ENCODE measurements at places on chromosomes 6 and 20.

GRCh38 chr6:109008054-109008453 lies 86.6 kb downstream of the SESN1 start:
- no peak for DNase-seq

DNA sequence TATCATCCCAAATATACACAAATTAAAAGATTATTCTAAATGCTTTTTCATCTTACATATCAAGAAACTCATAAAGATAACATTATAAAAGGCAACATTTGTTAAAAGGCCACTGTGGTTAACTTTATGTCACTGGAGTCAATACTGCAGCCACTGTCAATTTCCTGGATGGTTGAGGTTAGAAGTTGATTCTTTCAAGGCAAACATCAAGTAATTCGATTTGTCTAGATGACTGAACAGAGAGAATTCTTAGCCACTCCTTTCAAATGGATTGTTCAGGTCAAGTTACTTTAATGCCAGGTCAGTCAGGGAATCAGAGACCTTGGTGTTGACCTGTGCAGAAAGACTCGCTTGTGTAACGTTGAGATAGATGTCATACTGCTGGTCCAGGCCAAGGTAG lies 44.4 kb upstream of the SIM1 start:
- no peak for DNase-seq

DNA sequence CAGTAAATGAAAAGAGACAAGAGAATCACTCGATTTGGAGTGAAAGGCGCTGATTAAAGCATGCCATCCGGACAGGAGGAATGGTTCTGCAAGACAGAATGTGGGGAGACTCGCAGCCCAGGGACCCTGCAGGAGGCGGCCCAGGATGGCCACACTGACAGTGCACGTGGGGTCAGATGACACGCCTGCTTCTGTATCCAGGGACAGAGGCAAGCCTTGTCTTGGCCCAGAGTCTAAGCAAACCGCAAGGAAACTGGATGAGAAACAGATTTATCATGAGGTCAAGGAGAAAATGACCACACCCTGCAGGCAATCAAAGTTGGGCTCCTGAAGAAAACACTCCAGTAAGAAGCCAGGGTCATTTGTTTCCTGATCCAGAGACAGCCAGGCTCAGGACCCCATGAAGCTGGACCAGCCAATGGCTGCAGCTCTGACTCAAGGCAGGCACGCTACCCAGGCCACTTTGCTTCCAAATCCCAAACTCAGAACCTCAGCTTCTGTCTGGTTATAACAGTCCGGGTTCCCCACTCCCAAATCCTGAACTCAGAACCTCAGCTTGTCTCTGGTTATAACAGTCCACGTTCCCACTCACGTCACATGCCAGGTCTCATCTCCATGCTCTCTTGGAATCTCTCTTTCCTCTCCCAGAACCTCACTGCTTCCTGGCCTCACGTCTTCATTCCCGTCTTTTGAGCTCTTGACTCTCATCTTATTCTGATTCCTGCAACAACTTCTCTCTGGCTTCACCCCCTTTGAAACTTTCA lies 144.9 kb upstream of the THBS2 start:
- no peak for DNase-seq

DNA sequence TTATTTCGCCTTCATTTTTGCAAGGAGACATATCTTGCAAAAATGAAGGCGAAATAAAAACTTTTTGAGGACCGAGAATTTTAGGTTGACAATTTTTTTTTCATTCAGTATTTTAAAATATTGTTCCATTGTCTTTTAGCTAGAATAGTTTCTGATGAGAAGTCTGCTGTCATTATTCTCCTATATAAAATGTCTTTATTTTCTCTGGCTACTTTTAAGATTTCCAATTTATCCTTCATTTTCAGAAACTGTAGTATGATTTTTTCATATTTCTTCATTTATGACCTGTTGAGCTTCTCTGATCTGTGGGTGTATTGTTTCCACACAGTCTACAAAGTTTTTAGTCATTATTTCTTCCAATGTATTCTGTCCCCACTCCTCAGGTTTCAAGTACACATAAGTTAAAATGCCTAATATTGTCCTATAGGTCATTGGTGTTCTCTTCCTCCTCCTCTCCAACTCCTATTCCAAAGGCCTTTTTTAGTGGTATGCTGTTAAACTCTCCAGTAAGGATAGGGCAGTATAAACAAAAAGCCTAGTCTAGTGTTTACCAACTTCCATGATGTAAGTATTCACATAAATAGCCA lies 15.7 kb downstream of the AHI1 start:
- no peak for DNase-seq

- no peak for DNase-seq
Measured at GRCh38 chr6:22411376-22412105, 114.7 kb upstream of the PRL start.

DNA sequence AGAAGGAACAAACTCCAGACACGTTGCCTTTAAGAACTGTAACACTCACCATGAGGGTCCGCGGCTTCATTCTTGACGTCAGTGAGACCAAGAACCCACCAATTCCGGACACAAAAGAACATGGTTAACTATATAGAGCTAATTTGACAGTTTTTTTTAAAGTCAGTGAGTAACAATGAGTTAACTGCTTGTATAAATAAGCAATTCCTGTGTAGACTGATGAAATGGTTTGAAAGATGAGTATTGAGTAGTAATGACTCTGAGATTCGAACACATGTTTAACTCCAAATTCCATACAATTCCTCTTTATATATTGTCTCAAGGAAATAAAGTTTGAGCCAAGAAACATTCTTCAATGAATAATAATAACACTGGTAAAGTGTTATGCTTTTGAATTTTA lies 478.0 kb downstream of the MMUT start:
- DNase-seq, result no peak

- peak; percentile 63 for DNase-seq
Measured at GRCh38 chr6:152124429-152125074, 317.1 kb downstream of the ESR1 start.

DNA sequence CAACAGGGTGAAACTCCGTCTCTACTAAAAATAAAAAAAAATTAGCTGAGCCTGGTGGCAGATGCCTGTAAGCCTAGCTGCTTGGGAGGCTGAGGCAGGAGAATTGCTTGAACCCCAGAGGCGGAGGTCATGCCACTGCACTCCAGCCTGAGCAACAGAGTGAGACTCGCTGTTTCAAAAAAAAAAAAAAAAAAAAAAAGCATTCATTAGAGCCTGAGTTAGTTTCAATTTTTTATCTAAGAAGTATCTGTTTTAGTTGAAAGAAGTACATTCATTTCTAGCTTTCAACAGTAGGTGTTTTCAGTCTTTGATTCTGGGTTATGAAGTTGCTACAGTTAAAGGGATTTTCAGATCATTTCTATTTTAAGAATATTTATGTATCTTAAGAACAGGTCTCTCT lies 42.2 kb downstream of the ZNF292 start:
- no peak for DNase-seq

DNA sequence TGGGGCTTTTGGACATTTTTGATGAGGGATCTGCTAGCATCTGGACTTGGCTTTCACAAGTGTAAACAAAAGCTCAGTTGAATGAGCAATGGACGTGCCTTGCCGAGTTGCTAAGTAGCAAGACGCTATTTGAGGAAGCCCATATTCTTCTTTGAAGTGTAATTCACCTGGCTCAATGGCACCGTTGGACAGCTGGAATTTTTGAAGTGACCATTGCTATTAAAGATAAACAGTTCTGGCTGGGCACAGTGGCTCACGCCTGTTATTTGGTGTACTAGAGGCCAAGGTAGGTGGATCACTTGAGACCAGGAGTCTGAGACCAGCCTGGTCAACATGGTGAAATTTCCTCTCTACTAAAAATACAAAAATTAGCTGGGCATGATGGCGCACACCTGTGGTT lies 88.8 kb upstream of the SOX4 start:
- DNase-seq, result no peak

- no peak for DNase-seq
Measured at GRCh38 chr6:36823421-36824096, 15.7 kb downstream of the CPNE5 start.

DNA sequence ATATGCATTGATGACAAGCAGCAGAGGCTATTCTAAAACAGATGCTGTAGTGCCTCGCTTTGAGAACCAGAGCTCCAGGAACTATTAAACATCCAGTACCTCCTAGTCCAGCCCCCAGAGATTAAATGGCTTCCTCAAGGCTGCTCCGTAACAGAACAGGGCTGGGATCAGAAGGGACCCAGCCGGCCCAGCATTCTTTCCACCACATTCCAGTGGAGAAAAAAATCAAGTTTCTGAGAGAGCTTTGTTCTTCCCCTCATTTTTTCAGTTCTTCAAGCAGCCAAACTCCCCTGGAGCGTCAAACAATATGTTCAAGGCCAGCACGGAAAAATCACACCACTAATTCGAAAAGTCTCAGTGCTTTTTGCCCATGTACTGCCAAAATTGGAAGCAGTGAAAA lies 5.8 kb upstream of the STMND1 start:
- no peak for DNase-seq

Data from inflammatory macrophage treated with lipopolysaccharide for 4 hours (primary cell).